ENCODE measurements at places on chromosomes 13 and 19.
A peak's percentile ranks its signal among the peaks of the same experiment; 100 is the strongest.

DNA sequence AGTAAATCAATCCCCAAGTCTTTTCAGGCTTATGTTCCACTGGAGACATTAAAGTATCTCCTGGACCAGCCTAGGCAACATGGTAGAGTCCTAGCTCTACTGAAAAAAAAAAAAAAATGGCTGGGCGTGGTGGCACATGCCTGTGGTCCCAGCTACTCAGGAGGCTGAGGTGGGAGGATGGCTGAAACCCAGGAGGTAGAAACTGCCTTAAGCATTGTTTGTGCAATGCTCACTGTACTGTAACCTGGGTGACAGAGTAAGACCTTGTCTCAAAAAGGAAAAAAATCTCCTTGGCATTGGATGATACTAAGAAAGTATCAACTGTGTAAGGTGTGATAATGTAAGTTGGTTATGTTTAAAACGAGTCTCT, 8.8 kb downstream of the KLK8 start:
- no peak for DNase-seq

- peak; percentile 59 for DNase-seq
These were observed 111.0 kb downstream of the FNDC3A start for GRCh38 chr13:49086722-49087121.

GRCh38 chr13:101640788-101641400, 188.4 kb downstream of the ITGBL1 start:
- peak; percentile 93 for DNase-seq

DNA sequence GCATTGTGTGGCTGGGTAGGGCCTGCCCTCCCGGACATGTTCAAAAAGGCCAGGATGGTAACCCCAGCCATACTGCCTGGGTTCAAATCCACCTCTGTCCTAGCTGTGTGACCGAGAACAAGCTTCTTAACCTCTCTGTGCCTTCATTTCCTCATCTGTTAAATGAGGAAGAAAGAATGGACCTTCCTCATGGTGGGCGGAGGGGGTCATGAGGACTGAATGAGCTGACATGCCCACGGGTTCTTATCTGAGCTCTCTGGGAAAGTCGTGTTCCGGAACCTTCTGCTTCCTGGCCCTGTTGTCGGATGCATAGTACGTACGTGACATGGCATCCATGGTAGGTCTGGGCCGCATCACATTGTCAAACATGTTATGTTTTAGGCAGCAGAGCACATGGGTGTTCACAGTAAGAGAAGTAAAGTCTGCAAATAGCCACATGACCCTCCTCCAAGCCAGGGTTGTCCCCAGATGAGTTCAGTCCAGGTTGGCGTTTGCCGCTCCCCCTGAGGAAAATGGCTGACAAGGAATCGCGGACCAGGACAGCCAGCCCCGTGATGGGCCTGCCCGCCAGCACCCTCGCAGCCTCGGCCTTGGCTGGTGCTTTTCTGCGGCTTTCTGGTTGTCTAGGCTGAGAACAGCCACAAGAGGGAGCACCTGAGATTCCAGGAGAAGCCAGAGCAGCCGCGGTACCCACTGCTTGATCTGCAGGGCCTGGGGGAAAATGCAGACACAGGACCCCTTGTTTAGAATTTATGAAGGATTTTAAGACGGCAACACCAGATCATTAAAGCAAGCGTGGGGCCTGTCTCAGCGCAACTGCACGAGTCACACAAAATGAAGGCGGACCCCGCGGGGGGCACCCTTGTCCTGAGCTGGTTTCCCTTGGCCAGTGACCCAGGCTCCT, 2.4 kb upstream of the NTN5 start:
- DNase-seq: peak; percentile 78

GRCh38 chr13:76921516-76921915, 26.8 kb upstream of the ACOD1 start:
- DNase-seq: peak; percentile 18

DNA sequence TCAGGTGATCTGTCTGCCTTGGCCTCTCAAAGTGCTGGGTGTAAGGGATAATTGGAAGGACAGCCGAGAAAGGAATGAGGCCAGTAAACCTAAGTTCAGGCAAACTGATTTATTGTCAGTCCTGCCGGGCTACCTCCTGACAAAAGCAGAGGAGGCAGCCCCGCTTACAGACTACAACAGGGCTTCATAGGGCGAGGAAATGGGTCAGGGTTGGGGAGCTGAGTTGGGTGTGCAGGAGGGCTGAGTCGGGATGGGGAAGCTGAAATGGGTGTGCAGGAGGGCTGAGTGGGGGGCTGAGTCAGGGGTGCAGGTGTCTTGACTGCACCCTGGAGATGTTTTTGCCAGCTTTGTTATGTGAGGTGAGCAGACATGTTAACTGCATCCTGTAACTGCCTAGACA, 210.2 kb downstream of the SLITRK6 start:
- no peak for DNase-seq

GRCh38 chr13:36814465-36814864, 4.6 kb upstream of the RFXAP start:
- no peak for DNase-seq

DNA sequence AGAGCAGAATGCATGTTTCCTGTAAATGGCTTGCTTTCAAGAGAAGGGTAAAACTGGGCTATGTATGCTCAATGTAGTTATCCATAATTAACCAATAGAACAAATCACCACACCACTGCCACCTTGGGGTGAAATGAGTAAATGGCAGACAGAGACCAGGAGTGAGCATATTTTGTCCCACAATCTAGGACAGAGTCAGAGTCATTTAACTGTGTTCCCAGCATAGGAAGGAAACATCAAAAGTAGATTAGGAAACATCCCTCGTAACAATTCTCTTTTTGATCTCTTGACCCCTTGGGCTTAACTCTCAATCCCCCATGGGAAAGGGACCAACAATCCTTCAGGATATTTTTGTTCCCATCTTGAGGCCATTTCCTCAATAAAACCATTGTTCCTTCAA, 224.8 kb downstream of the NHLRC3 start:
- DNase-seq: peak; percentile 32

DNA sequence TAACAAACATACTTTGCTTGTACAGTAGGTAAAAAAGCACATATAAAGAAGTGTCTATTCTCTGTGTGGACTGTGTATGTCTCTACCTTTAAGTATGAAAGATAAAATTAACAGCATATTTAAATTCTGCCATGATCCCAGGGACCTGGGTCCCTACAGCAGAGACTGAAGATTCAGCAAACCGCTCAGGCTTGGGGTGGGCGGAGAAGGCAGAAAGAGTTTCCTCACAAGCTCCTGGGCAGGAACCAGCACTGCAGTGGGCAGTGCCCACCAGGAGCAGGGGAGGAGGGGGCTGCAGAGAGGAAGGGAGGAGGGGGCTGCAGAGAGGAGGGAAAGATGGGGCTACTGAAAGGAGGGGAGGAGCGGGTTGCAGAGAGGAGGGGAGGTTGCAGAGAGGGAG, 44.6 kb upstream of the GRTP1 start:
- no peak for DNase-seq

DNA sequence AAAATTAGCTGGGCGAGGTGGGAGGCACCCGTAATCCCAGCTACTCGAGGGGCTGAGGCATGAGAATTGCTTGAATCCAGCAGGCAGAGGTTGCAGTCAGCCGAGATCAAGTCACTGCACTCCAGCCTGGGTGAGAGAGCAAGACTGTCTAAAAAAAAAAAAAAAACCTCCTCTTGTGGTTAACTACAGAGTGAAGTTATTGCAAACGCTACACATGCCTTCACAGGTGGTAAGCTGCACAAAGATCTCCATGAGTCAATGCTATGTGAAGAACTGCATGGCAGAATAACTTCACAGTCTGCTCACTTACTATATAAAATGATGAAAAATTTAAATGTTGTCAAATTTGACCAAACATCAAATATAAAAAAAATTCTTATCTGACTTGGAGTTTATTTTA, 436.8 kb downstream of the FGF14 start:
- DNase-seq: no peak

Measured in fibroblast of skin of right quadriceps (primary cell).